ENCODE measurements at places on chromosomes 1 and 21.
A peak's percentile ranks its signal among the peaks of the same experiment; 100 is the strongest.

DNA sequence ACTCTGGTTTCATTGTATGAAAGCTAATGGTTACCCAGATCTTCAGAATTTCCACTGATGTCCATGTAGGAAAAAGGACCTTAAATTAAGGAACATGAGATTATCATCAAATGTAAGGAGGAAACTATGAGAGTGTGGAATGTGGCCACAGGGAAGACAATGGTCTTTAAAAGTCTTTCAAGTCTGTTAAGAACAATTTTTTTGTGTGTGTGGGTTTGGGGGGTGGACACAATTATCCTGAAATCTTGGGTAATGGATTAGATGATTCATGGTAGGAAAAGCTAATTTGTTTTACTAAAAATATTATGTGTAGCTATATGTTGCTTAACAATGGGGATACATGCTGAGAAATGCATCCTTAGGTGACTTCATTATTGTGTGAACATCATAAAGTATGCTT is 72.9 kb downstream of the PLA2G4A start:
- no peak for DNase-seq

GRCh38 chr1:19377812-19378718 is 65.9 kb downstream of the SLC66A1 start:
- DNase-seq, result no peak

DNA sequence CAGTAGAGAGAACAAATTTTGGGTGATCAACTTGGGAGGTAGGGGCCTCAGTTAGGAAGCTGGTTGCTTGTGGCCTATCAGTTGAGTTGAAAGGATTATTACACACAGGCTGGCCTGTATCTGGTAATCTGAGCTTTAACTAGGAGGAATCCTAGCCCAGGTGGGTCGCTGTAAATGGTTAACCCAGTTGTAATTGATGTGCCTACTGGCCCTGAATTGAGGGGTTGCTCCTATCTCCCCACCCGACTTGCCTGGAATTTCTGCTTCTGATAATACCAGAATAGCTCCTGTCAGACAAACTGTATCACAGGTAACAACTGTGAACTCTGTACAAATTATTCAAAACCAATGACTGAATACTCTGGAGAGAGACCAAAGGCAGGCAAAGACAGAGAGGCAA is 210.4 kb upstream of the RUNX1 start:
- no peak for DNase-seq

- no peak for DNase-seq
These were observed 26.1 kb downstream of the KCNJ15 start for GRCh38 chr21:38282921-38283320.

DNA sequence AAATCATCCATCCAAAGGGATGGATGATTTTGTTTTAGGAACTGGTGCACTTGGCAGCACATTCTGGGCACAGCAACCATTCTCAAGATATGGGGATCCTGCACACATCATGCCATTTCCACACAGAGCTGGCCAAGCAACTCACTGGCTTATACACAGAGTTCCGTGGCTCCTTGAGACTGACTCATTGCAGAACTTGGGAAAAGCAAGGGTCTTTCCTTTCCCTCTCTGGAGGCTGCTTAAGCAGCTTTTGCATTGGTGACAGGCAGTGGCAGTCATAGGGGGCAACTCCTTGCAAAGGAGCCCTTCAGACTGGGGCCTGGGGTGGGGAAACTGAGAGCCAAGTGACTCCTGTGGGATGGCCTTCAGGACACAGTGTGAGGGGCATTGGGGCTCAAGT is 1.9 kb upstream of the MAD2L2 start:
- DNase-seq, result no peak

DNA sequence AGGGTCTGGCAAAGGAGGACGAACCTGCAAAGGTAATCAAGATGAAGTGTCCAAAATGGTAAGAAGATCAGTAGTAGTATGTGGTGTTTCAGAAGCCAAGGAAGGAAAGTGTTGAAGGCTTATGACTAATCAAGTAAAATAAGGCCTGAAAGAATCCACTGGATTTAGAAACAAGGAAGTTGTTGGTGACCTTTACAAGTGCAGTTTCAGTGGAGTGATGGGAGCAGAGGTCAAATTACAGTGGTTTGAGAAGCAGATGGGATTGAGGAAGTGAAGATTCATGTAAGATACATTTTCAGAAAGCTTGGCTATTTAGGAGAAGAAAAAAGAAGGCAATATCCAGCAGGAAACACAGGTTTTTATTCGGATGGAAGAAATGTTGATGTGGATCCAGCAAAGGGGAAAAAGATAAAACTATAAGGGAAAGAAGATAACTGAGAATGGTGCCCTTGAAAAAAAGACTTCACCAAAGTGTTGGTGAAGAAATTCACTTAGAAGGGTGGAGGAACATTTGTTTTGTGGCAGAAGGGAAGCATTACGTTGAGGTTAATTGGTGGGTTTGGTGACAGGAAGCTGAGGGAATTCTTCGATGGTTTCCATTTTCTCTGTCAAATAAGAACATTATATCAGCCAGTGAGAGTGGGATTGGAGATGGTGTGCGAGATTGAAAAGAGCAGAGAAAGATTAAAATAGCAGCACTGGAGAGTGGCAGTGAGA is 2.1 kb downstream of the ARMH1 start:
- DNase-seq, result no peak

DNA sequence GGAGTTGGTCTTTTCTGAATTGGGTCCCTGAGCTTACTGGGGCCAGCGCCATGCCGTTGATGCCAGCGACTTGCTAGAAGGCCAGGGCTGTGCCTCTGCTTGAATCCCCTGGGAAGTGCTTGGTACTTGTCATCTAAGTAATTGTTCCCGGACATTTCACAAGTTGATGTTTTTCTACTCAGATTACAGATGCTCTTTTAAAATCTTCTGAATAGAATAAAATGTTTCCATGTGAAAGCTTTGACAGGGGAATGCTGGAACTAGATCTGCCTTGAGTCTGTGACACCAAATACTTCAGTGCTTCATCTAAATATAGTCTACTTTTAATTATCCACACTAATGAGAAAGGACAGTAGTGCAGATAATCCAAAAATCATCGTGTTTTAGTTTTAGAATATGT is 38.3 kb downstream of the PTGFRN start:
- no peak for DNase-seq

GRCh38 chr1:18320051-18320450 is 160.7 kb upstream of the KLHDC7A start:
- no peak for DNase-seq

GRCh38 chr1:119954476-119955422 is 58.4 kb upstream of the ADAM30 start:
- DNase-seq, result no peak

- DNase-seq, result no peak
These were observed 423.5 kb downstream of the KIF26B start for GRCh38 chr1:245578308-245578707.

GRCh38 chr1:160309571-160309970 is 24.6 kb upstream of the PEX19 start:
- DNase-seq, result no peak

GRCh38 chr1:116545359-116545705 is 25.5 kb downstream of the CD58 start:
- DNase-seq, result no peak

- DNase-seq, result no peak
These were observed 3.9 kb downstream of the TMEM125 start for GRCh38 chr1:43273708-43274107.

GRCh38 chr21:26093122-26093521 is 77.4 kb downstream of the APP start:
- DNase-seq, result no peak

DNA sequence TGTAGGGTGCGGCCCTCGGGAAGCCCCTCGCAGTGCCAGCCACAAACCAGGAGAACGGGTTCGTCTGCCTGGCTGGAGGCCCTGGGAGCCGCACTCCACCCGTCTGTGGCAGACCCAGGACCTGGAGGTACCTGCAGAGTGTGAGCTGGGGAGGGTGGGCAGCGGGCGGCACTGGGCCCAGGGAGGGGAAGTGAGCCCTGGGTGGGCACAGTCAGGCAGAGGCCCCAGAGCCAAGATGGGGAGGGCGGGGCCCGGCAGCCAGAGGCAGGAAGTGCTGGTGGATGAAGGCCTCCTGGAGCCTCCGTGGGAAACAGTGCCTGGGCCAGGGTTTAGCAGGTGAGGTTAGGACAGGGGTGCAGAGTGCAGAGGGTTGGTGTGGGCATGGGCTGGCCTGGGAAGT is 4.0 kb upstream of the PEX10 start:
- DNase-seq, result no peak

- no peak for DNase-seq
These were observed 4.7 kb downstream of the PKP1 start for GRCh38 chr1:201288007-201288406.

GRCh38 chr1:19154876-19155275 is 55.2 kb downstream of the UBR4 start:
- no peak for DNase-seq

GRCh38 chr1:154272999-154273563 is 652 bp downstream of the HAX1 start:
- DNase-seq, result no peak

DNA sequence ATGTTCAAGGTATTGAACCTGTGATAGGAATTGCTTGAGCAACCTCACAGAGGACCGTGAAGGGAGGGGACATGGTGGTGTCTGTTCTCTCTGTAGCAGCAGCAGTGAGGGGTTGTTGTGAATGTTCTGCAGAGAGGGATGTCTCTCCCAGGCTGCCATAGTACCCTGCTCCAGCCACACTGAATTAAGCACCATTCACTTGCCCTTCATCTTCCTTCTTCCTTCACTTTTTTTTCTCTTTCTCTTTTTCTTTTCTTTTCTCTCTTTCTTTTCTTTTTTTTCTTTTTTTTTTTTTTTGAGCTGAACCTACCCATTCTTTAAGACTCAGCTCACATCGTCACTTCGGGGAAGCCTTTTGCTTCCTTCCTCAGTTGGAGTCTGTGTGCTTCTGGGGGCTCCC is 89.5 kb downstream of the CNIH3 start:
- DNase-seq, result no peak

GRCh38 chr1:211323156-211324063 is 3.2 kb upstream of the TRAF5 start:
- DNase-seq, result peak; percentile 46

DNA sequence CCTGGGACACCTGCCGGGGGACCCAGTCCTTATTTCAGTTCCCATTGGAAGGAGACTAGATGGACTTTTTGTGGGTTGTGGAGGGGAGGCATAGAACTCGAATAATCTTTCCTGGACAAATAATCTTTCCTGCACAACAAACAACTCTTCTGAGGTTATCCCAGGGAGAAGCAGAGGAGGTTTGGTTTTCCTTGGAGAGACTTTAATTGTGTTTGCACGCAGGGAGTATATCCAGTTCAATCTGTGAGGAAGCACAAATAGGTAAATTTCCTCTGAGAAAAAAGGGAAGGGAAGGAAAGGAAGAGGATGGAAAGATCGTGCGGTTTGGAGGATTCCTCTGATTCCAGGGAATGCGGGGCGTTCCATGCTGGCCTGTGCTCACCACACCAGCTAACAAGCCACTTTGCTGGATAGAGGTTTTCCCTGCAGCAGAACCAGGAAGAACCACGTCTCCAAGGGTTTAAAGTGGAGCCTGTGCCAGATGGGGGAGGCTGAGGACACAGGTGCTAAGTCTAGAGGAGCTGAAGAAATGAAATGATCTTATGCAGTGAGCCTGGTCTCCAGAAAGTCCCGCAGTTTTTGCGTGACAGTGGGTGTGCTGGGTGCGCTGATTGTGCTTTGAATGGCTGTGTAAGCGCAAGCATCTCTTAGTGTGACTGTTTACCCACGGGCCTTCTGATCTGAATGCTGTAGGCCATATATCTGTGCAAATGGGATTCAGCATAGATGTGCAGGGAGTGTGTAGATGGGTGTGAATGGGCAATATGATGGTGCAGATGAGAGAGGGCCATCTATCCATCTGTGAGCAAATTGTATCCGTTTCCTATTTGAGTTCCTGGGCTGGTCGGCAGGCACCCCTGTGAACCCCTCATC is 7.6 kb downstream of the PAX7 start:
- no peak for DNase-seq

DNA sequence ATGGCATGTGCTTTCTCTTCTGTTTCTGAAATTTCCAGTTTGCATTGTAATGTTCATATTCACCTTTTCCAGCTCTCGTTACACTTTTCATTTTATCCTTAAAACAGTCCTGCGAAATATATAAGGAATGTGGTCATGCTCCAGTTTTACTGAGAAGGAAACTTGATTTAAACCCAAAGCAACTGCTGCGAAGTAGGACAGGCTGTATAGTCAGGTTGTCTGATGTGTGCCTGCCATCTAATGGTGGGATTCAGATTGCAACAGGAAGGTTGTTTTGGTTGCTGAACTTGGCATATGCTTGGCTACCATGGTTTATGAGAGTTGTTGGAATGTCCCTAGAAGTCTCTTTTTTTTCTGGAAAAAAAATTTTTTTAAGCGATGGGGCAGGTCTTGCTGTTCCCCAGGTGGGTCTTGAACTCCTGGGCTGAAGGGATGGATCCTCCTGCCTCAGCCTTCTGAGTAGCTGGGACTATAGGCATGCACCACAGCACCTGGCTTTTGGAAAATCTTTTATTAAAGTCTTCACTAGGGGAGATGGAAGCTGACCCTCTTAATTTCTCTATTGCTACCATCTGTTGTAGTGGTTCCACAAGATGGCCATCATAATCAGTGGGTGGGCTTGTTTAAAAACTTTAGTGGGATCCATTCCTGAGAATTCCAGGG is 86.9 kb downstream of the UCK2 start:
- peak; percentile 42 for DNase-seq

- peak; percentile 32 for DNase-seq
These were observed 607 bp upstream of the LGR6 start for GRCh38 chr1:202192770-202193613.

DNA sequence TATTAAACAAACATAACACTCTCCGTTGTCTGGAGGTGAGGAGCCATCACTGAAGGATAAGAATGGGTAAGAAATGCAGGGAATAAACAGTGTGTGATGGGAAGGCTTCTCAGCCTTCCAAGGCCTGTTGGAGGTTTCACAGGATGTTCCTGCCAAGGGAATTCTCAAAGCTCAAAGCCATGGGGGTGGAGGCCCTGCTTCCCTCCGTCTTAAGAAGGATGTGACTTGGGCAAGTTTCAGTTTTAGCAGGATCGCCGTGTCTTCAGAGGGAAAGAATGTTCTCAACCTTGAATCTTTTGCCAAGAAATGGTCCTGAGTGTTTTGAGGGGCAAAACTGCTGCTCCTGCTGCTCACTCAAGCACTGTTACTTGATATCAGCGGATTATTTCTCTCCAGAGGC is 41.7 kb upstream of the IL20 start:
- DNase-seq, result no peak

- no peak for DNase-seq
These were observed 7.5 kb downstream of the CD55 start for GRCh38 chr1:207328908-207329440.

DNA sequence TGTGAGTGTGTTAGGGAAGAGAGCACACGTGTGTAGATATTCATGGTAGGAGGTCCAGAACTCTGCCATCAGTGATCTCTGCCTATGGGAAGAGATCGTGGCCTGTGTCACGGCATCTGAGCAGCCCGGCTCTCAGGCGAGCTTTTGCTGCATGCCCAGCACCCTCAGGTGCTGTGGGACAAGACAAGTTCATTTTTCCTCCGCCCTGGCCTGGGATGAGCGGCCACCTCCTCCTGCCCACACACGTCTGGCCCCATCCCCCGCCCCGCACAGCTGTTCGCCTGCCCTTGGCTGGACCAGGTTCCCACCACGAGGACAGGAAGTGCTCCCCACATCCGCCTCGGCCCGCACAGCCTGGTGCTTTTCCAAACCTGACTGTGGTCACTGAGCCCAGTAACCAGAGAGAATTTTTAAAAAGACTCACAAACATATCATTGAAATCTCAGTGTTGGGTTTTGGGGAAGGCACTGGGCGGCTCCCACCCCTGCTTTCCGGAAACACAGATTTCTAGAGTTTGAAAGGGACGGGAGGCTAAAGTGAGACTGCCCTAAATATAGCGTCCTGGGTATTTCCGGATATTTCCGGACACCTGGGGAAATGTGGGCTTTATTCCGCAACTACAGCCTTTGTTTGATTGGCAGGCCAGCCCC is 18.0 kb downstream of the BMP8A start:
- DNase-seq, result no peak

GRCh38 chr1:43272161-43272560 is 2.4 kb downstream of the TMEM125 start:
- DNase-seq, result no peak

All from activated CD4-positive, alpha-beta T cell treated with anti-CD3 and anti-CD28 coated beads for 24 hours (primary cell).